NCI-H510A (cell line): ENCODE measurements at places on chromosomes 2 and 18.

- no peak for DNase-seq
Measured at GRCh38 chr18:13612196-13612997, 114.0 kb downstream of the FAM210A start.

DNA sequence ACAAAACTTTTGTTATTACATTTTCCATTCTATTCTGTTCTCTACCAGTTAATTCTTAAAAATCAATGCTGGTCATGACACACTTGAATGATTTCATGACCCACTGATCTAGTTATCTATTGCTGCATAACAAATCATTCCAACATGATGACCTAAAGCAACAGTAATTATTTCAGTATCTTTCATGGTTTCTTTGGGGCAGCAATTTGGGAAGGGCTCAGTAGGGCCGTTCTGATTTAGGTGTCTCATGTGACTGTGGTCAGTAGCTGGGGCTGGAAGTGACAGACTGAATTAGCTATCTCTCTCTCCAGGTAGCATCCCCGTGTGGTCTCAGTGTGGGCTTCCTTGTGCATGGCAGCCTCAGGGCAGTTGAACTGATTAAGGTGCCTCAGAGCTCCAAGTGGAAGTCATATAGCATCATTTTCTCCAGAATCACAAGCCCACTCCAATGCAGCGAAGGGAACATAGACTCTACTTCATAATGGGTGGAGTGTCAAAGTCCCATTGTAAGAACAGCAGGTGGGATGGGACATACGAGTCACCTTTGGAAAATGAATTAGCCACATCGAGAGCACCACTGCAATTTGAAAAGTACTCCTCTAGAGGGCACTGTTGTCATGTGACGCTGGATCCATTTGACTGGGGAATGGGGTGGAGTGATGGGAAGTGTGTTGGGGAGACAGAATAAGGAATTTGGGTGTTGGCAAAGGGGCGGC, 39.1 kb upstream of the FAM136A start:
- DNase-seq = peak; percentile 24

DNA sequence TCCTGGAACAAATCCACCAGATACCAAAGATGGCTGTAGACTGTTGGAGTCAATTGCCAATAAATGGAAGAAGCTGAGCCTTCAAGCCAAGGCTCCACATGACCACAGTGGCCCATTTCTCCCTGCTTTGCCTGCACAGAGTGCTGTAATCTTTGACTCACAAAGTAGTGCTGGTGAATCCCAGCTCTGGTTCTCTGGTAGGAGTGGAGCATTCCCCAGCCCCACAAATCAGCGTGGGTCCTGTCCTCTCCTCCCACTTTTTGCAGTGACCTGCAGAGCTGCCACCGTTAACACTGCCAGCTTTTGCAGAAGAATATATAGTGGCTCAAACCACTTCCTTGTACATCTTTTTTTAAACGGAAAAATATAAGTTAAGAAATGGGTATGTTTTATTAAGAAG, 93.9 kb downstream of the MGAT5 start:
- no peak for DNase-seq

DNA sequence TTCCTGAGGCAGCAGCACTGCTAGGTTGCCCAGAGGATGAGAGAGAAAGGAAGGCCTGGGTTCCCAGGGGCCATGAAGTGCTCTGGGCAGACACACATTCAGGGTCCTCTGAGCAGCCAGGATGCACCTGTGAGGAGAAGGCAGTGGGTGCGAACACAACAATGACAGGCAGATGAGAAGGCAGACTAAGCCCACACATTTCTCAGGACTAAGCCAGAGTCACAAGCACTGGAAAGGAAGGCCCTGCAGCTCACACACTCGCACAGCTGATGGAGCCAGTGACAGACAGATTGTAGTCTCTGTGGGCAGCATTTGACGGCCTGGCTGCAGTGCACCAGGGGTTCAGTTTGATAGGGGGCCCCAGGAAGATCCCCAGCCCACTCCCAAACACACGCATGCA, 61.8 kb downstream of the ARHGEF4 start:
- DNase-seq = no peak

GRCh38 chr2:64634345-64635267, 19.1 kb downstream of the SERTAD2 start:
- no peak for DNase-seq

DNA sequence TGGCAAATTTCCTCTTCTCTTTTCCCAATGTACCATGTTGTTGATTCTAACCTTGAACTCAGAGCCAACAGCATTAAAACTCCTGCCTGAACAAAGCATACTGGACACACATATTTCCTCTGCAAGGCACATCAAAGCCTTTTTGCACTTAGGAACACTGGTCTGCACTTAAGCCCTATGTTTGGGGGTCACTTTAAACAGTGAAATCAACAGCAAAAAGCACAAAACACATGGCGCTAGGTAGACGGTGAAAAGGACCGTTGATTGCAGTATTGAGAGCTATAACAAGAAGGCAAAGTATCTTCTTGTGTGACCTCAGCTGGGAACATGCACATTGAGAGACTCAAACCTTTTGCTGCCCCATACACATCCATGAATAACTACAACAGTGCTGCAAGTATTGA, 83.9 kb upstream of the SH3BP4 start:
- no peak for DNase-seq

DNA sequence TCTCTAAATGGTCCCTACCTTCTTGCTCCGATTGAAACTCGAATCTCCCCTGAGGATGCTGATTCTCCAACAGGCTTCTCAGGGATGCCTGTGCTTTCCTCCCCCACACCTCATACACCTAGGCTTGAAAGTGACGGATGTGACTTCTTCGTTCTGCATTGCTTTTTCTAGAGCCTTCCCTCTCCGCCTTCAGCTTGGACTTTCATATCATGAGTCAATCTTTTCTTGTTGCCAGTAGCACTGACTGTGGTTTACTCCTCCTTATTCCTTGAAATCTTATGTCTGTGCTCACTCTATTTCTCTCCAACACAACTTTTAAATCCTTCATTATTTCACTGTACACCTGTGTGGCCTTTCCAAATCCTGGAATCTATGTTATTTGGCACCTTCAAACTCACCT, 451.4 kb downstream of the TMX3 start:
- no peak for DNase-seq

DNA sequence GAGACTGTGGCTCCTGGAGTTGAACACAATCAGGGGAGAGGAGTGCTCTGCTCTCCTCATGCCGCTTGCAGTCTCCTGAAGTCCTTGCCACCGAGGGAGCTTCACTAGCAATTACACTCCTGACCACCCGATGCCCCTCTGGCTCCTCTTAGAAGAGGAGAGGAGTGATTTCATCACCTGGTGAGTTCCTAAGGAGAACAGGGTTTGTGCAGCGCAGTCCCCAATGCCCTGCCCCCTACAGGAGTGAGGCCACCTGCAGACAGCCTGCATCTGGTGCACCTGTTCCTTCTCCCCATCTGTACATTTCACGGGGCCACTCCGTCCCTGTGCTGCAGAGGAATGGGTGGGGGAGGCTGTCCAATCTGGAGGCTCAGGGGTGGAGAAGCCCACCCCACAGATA, 267.2 kb downstream of the HRH4 start:
- no peak for DNase-seq

GRCh38 chr2:39696838-39697237, 31.1 kb downstream of the TMEM178A start:
- no peak for DNase-seq

- DNase-seq = no peak
Measured at GRCh38 chr18:57440331-57441070, 5.3 kb downstream of the ONECUT2 start.

DNA sequence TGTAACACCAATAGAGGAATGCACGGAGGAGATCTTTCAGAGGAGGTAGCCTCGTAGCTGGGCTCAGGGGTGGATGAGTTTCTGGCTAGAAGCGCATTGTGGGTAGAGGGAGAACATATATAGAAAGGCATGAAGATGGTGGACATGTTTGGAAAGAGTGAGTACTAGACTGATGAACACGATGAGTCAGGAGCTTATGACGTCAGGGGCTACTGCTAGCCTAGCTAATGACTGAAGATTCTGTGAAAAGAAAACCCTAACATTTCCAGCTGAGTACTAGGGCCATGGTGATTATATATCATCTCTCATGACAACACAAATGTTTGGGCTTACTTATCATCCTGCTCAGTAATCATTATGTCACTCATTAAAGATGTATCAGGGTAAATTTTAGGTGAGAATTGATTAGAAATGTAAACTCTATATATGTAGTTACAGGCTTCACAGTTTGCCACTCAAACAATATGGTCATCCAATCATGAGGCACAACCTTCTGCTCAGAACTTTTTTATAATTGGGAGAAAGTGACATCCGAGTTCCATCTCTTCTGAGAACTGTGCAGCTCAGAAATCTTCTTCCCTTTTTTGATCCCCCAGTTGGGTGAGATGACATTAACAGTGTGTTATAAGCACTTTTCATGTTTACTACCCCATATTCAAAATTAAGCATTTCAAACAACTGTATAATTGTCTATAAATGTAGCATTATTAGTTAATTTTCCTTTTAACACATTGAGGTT, 22.2 kb upstream of the IL1RN start:
- DNase-seq = no peak

- no peak for DNase-seq
Measured at GRCh38 chr2:41717839-41718238, 330.0 kb upstream of the PKDCC start.

GRCh38 chr2:128372621-128373341, 54.1 kb upstream of the HS6ST1 start:
- DNase-seq = no peak

DNA sequence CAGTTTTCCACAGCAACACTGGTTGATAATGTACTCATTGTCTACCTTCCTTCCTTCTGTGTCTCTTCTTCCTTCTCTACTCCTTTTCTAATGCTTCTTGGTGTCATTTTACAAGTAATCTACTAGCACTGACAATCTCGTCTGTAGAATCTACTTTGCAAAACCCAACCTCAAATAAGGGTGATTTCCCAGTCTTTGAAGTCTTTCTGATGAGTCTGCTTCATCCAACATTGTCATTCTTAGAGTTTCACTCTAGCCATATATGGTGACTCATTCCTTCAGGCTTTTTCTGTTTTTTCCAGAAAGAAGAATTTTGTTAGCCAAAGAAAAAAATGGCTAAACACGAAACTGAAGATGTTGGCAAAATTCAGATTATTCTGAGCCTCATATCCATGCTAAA, 288.7 kb downstream of the MBD2 start:
- no peak for DNase-seq
